ENCODE measurements at places on chromosomes 16 and 17.

GRCh38 chr16:69056421-69056820, 49.0 kb upstream of the HAS3 start:
- no peak for DNase-seq

GRCh38 chr16:87841340-87842208, 27.7 kb downstream of the SLC7A5 start:
- DNase-seq: no peak

DNA sequence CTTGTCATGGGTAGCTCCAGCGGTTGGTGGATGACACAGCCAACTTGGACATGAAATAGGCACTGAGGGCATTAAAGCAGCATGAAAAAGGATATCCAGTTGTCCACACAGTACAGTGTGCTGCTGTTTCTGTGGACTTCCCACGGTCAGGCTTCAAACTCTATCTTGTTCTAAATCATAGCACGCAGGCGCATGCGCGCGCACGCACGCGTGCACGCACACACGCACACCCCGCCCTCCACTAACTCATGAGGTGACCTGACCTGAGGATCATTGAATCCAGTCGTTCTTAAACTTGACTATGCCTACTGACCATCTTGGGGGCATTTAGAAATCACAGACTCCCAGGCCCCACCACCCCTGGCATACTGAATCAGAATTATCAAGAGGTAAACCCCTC, 361.4 kb downstream of the CA10 start:
- DNase-seq: no peak

- DNase-seq: no peak
These were observed 518 bp downstream of the MT1E start for GRCh38 chr16:56625943-56626654.

DNA sequence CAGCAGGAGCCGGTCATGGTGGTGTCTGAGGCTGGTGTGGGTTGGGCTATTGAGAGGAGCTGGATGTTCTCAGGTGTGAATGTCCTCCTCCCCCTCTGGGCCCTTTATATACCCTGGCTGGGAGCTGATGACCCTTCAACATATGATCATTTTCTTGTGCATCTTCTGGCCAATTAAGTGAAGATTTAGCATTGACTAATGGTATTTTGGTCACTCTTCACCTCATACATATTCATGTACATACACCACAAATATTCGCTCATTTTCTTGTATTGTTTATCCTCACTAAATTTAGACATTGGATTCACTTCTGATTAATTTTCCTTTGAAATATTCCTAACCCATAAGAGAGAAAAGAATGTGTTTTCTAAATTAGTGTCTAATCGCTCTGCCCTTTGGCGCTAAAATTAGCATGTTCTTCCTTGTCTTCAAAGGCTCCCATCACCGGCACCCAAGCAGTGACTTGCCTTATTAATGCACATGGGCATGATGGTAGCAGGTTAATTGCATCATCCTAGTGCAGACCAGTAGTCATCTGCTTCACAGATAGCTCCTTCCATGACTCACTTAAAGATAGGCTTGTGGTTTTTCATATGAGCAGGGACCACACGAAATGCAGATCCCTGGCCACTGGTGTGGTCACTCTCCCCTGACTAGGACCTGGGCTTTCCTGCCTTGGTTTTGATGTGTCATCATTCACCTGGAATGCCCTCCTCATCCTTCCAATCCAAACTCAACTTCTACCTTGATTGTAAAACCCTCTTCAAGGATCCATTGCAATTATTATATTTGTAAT, at the start of gene KRTAP2-4:
Gene KRTAP2-4, minus strand, starts transcription at position 51 of the 796 bp plus-strand sequence. Its CDS starts 34 bp downstream, at position 17.
- no peak for DNase-seq

DNA sequence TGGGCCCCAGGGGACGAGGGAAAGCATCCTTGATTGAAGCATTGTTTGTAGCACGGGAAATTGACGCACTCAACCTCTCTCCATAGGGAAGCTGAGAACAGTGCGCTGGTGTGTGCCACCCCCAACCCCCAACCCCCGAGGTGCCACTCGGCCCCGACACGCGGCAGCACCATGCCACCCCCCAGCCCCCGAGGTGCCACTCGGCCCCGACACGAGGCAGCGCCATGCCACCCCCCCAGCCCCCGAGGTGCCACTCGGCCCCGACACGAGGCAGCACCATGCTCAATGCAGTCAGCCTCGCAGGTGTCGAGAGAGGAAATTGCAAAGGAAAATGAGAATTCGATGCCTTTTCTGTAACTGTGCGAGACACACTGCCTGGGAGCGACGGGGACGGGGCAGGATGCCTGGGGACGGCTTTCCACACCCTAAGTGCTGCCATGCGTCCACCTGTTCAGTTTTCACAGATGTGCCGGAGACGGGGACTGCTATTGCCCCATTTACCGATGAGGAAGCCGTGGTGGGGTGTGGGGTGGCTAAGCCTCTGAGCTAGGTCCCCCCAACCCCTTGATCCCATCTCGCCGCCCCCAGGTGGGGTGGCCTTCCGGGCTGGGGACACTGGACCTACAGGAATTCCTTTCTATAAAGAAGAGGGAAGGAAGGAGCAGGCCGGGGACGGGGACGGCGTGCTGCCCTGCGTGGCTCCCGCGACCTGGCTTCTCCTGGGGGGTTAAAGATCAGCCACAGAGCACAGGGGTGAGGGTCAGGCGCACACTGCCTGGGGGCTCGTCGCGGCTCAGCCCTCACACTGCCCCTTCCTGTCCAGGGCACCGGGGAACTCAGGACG, 9.8 kb downstream of the CBFA2T3 start:
- DNase-seq: peak; percentile 18
